ENCODE measurements at places on chromosomes 4 and X. TPM values are rescaled to one million over a fixed set of nuclear protein-coding genes. Genes with fewer than 3 reads are reported as not detected.
A peak's percentile ranks its signal among the peaks of the same experiment; 100 is the strongest.

DNA sequence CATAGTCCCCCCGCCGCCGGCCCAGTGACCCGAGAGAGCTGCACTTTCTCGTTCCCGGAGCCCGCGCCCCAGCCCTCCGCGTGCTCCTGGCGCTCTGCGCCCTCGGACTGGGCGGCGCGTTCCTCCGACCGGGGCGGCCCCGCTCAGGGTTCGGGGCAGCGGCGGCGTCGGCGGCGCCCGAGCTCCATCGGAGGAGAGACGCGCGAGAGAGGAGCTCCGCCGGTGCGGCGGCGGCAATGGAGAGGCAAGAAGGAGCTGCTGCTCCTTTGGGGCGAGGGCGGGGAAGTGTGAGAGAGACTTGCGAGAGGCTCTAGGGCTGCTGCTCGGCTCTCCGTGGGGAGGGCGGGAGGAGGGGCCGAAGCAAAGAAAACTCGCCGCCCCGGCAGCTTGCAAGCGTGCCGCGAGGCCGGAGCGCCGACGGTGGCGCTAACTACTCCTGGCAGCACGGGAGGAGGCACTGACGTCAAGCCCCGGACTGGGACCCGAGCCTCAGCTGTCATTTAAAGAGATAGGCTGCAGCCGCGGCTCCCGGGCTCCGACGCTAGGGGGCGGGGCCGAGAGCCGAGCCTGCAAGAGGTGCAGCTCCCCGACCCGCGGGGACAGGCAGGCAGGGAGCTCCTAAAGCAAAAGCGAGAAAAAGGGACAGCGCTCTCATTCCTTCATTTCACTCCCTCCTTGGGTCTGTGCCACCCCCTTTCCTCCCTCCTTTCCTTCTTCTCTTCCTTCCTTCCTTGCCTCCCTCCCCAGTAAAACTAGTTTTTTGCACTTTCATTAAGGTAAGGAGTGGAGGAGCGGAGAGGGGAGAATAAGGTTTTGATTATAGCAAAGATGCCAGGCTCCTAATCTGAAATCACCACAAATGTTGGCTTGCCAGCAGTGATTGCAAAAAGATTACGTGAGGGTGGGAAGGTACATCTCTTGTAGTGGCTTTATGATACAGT, at the start of gene KCTD8:
Gene KCTD8, minus strand, starts transcription at position 289 of the 941 bp plus-strand sequence.
- DNase-seq = peak; percentile 71

DNA sequence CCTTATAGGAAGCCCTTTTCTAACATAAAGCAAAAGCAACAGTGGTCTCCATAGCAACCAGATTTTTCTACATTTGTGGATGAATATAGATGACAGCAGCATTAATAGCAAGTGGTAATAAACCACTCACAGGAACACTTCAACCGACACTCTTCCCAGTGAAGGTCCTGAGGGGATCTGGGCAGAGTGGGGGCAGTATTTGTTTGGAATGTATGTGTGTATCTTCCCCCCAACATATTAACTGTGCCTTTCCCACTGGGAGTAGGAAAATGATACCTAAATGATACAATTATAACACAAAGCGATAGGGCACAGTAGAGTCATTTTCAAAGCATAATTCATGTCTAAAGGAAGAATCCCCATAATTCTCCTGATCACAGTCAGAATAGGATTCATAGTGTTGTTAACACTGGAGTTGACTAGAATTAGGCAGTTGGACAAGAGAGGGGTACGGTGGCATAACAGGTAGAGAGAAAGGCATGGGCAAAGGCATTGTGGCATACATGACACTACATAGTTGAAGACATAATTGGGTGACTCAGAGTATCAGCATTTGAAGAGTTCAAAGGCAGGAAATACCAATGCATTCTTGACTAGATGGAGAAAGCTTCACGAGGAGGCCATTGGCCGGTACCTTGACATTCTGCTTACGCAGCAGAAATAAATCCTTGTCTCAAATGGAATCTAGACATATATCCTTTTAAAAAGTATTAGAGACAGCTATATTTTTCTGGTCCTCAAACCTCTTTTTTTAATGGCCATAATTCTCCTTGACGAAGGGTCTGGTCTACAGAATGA, 15.2 kb downstream of the CAPN6 start:
- no peak for DNase-seq

DNA sequence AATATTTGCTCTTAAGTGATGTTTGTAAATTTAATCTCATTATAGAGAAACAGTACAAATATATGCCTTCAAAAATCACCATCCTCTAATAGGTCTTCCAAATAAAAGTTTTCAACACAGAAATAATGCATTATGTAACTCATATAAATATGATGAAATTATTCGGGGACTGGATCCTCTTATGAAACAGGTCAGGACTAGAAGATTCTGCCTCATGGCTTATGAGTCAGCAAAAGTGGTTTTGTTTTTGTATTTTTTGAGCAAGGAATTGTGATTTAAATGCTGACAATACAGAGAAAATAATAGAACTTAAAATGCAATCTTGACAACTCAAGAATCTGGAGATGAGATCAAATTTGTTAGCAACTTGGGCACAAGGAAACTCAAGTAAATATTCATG, 179.7 kb upstream of the NDP start:
- DNase-seq = no peak

DNA sequence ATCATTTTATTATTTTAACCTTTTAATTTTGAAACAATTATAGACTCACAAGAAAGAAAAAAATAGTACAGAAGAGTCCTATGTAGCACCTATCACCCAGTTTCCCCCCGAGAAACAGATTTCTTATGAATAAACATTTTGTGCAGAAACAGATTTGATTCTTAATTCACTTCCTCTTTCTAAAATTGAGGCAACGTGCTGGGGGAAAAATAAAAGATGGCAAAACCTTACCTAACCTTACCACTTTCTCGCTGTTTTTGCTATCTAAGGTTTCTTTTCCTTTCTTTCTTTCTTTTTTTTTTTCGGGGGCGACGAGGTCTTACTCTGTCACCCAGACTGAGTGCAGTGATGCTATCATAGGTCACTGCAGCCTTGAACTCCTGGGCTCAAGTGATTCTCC, 4.3 kb upstream of the CLNK start:
- no peak for DNase-seq

DNA sequence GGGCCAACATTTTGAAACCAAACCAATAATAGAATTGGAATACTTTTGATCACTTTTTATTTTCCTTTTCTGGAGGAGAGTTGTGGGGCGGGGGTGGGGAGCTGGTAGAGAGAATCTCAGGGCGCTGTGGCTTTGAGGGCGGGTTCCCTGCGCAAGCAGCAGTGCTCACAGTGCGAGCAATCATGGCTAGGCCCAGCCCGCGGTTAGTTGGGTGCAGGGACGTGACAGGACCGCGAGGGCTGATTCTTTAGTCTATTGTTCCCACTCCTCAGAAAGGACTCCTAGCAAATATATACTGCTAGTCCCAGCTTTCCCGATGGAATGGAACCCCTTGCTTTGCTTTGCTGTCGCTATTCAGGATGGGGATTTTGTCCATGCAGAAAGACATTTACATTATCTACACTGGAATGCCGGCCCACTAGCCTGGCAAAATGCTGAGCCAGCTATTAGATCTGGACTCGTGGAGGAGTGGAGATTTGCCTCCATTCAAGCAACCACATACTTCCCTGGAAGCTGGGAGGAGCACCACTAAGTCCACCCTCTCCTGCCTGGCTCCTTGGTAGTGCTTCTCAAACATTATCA, 23.9 kb upstream of the APLN start:
- no peak for DNase-seq

SMIM10L2A gene
- 10.1 TPM for polyA plus RNA-seq
